Neuronal stem cell (in vitro differentiated cells): ENCODE measurements at places on chromosomes 11 and 22.

DNA sequence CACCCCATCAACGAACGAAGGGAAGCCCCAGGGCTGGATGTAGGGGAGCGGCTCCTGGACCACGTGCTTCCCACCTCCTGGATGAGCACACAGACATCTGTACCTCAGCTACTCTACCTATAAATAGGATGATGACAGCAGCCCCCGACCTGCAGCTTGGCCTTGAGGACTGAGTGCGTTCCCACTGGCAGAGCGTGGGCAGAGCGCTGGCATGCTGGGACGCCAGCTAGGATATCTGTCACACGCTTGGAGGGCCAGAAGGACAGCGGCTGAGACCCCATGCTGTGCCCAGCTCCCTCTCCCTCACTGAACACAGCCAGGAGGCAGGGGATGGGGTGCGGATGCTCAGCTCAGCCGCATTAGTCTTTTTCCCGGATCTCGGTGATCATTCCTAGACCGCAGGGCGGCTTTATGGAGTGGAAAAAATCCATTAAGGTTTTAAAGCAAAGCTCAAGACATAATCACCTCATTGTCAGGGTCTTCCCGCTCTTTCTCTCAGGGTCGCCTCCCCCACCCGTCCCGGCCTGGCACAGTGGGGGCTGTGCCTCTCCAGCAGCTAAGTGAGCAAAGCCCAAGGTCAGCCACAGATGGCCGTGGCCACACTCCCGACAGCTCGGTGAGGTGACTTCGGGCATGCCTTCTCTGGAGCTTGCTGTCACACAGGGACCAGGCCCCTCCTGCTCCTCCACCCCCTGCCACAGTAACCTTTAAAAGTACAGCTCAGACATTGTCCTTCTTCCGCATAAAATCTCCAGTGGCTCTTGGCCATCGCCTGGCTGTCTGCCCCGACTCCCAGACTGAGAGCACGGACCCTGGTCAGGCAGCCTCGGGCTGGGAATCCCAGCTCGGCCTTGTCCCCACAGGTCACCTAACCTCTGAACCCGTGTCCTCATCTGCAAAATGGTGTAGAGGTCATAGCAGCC, 69.6 kb upstream of the SHISAL1 start:
- DNase-seq, result no peak

- DNase-seq, result no peak
Observed at GRCh38 chr11:44947114-44947513, 3.6 kb downstream of the TP53I11 start.

GRCh38 chr11:116118138-116118470, 613.9 kb upstream of the CADM1 start:
- DNase-seq, result no peak

GRCh38 chr22:49040111-49040510, 787.6 kb downstream of the BRD1 start:
- DNase-seq, result no peak

DNA sequence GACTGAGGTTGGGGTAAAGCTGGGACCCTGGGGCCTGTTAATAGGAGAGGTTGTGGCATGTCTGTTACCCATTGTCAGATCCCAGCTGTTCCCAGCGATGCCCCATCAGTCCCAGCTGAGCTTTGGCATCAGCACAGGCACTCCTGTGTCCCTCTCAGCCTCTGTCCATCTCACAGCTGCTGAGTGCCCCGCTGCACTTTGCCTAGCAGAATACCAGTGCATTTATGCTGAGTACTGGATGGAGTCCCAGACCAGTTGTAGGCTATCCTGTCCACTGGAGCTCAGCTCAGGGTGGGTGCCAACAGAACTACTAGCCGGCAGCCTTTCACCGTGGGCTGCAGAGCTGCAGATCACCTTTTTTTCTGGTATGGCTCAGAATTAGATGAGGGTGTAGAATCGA, 9.9 kb downstream of the FXYD6 start:
- no peak for DNase-seq

DNA sequence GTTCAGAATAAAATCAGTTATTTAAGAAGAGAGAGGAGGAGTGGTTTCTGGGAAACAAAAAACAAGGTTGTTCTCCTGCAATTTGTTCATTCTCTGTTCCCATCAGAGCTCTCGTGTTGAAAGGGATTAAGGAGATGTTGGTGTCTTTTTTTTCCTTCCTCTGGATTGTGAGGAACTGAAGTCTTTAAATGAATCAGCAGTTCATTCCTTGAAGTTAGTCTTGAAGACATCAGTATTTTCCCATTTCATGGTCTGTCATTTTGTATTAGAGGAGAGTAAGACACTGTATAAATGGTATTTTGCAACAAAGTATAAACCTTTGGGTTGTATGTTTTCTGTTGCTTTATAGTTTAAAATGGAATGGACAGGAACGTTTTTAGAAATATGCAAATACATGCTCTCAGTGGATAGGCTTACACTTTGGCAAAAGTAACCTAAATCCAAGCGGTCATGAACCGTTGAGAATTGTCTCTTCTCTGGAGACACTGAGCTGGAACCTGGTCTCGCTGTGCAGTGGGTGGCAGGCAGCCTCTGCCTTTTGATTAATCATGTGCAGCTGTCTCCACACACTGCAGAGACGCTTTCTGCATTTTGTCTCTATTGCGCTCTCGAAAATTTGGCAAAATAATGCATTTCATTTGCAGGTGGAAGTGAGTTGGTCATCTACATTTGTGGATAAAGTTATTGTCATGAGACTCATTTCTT, 33.0 kb downstream of the SAMM50 start:
- no peak for DNase-seq

- DNase-seq, result peak; percentile 11
Observed at GRCh38 chr22:28600546-28601143, 79.0 kb downstream of the TTC28 start.

GRCh38 chr22:31136711-31137110, 3.6 kb downstream of the PLA2G3 start:
- DNase-seq, result no peak

GRCh38 chr11:71564430-71564829, 933 bp upstream of the KRTAP5-10 start:
- DNase-seq, result no peak

DNA sequence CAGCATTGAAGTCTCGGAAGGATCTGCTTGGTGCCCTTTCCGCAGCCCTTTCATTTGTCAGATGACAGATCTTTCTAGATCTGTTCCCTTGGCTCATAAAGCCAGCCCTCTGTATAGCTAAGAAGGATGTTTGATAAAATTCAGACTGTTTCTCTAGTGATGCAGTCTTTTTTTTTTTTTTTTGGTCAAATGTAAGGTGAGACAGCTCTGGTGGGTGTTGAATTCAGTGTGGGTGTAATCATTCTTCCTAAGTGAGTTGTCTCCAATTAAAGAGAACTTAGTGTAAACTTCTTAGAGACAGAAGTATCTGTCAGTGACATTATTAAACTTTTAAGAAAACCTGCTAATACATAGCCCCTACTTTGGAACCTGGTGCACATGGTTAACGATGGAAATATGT, 53.3 kb downstream of the AAMDC start:
- DNase-seq, result no peak

DNA sequence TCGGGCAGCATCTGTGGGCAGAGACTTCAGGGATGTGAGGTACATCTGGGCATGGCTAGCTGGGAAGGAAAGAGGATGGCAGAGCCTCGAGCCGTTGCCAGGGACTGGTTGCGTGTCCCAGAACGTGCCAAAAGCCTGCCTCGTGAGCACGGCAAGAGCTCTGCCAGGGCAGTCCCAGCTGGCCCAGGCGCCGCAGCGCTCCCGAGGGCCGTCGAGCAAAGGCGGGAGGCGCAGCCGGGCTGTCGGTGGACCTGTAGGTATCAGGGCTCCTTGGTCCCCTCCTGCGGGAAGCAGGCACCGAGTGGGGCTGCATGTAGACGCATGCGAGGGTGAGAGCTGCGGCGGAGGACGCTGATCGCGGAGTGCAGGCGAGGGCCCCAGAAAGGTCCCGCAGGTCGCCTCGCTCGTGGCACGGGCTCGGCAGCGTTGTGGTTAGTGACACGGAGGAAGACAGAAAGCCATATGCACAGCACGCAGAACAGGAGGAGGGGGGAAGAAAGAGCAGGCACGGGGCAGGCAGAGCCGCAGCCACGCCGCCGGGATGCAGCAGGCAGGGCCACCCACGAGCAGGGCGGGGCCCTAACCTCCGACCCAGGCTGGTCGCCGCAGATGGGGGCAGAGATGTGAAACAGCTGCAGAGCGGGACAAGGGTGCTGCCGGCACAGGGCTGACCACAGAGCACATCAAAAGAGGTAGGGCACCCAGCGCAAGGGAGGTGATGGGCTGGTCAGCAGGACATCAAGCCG, 18.0 kb downstream of the LSP1 start:
- DNase-seq, result no peak

GRCh38 chr11:128022007-128022368, 565.4 kb downstream of the ETS1 start:
- no peak for DNase-seq

DNA sequence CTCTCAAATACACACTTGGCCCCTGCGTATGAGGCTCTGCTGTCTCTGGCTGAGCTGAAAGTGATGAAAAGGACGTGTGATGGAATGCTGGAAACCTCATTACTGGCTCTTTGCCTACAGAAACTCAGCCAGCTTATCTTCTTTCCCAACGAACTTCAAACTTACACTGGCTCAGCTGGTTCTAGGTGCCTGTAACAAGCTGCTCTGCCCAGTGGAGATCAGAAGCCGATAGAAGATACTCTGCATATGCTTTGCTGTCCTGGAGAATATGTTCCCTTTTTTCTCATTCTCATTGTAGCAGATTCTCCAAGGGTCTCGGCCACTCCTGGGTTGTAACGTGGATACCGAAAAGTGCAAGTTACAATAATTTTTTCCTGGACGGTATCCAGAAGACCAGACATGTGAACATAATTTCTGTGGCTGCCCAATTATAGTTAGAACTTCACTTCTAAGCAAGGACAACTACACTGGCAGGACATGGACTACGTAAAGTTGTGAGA, 405.3 kb upstream of the CCDC90B start:
- no peak for DNase-seq

GRCh38 chr11:6040874-6041273, 10.3 kb upstream of the OR56A1 start:
- DNase-seq, result no peak

DNA sequence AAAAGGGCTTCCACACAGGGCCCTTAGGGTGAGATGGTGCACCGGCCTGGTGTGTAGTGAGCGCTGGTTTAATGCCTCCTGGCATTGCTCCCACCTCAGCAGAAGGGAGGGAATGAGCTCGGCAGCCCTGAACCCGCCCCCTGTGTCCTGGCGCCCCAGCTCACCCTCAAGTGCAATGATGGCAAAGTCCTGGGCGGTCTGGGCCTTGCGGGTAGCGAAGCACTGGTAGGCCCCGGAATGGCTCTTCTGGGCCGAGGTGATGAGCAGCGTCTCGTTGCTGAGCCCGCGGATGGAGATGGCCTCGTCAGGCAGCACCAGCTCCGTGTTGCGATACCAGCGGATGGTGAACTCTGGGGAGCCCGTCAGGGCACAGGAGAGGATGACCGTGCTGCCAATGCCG, 193.3 kb downstream of the CEP164 start:
- no peak for DNase-seq

GRCh38 chr22:43427296-43428004, 15.6 kb downstream of the MPPED1 start:
- no peak for DNase-seq

DNA sequence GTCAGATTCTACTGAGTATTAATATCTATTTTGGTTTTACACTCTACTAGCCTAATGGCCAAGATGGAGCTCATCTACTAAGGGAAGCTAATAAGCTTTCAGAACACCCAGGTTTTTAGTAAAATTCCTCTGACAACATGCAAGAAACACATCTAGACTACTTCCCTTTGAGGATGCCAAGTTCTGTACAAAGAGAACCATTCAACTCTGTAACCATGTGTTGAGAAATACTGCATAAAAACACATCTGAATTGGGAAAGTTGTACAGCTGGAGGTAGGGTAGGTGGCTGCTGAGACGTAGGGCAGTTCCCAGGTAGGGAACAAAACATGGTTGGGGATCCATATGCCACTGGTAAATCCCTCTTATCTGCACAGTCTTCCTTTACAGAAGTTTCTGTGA, 66.2 kb downstream of the SC5D start:
- DNase-seq, result no peak

DNA sequence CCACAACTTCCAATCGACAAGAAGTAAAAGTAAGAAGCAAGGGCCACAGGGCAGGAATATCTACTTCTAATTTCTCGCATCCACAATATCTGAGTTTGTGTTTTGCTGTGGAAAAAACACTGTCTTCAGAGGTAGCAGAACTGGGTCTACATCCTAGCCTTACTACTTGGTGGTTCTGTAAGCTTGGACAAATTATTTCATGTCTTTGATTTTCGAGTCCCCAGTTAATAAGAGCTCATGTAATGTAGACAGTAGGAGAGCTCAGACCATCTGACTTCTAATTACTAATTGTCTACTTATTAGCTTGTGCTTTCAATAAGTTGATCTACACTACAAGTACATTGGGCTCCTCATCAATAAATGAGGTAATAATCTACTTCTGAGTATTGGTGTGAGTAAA, 13.3 kb upstream of the HBE1 start:
- DNase-seq, result no peak

GRCh38 chr11:114448749-114449482, 9.6 kb downstream of the REXO2 start:
- DNase-seq, result no peak

GRCh38 chr11:84224042-84224441, 937.9 kb upstream of the CCDC90B start:
- DNase-seq, result no peak

DNA sequence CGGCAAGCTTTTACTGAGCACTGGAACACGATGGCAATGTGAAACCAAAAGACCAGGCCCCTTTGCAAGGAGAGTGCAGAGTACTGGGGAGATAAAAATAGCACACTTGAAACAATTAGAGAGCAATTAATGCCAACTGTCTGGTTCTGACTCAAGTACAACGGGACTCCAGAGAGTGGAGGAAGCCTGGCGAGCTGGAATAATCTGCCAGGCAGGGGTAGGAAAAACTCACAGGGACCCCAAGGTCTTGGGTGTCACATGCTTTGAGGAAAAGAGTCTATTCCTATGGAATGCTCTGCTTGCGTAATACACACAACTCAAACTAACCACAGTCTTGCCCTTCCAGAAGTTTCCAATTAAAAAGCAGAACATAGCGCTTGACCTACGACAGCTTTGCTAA, 113.0 kb upstream of the CLMP start:
- DNase-seq, result no peak

GRCh38 chr11:107683807-107684206, 28.0 kb downstream of the SLN start:
- DNase-seq, result no peak
